ENCODE measurements at places on chromosomes 16 and 17. TPM values are rescaled to one million over a fixed set of nuclear protein-coding genes. Genes with fewer than 3 reads are reported as not detected.

Gene ABCC12
- not detected for total RNA-seq

Gene SRCIN1
- total RNA-seq: 0.06 TPM

Gene CYB5D1
- total RNA-seq: 8.2 TPM

Gene CENPV
- 16.6 TPM for total RNA-seq

Gene KRTAP3-1
- not detected for total RNA-seq

Gene IL32
- 2,973 TPM for total RNA-seq

Gene TRIM72
- total RNA-seq: not detected

Data from activated CD4-positive, alpha-beta T cell treated with anti-CD3 and anti-CD28 coated beads, Interleukin-2, amount 10 ng/mL, durations not matched to agents 7 days and 5 days (primary cell).